CD4-positive, alpha-beta memory T cell (primary cell): ENCODE measurements at places on chromosomes 5 and 9.

GRCh38 chr5:38803246-38803645 lies 42.6 kb upstream of the OSMR start:
- DNase-seq: no peak

GRCh38 chr5:73174100-73174815 lies 1.3 kb downstream of the TMEM174 start:
- no peak for DNase-seq

DNA sequence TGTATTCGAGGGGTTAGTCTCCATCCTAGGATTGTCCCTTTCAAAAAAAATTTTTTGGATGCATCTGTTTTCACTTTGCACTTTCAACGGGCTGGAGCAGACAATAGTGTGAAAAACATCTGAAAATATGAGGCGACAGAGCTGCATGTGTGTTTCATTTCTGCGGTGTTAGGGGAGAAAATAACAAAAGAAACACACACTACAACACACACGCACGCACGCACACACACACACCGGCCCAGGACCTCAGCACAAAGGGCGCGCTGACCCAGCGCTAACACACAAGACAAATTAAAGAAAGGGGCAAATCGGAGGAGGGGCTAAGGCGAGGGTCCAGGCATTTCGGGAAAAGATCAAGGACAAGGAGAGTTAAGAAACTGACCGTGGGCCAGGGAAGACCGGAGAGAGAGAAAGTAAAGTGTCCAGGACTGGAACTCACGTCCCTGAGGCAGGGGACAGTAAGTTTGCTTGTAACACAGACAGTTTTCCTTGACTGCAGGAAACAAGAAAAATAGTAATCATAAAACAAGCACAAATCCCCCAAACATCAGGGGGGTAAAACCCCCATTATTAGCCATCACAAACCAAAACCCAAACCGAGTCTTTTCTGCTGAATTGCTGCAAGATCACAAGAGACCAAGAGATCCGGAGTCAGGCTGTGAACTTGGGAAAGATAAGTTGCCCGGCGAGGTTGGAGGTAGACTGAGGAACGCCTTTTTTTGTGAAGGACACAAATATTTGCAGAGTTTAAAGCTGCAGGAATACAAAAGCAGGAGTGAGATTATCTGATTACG lies 302.1 kb downstream of the PARP8 start:
- DNase-seq: no peak

GRCh38 chr9:109241207-109241606 lies 74.2 kb upstream of the FRRS1L start:
- no peak for DNase-seq

- DNase-seq: peak; percentile 74
Observed at GRCh38 chr9:104743376-104743985, 4.0 kb upstream of the NIPSNAP3A start.

GRCh38 chr9:137793196-137793841 lies 84.3 kb upstream of the CACNA1B start:
- DNase-seq: no peak

DNA sequence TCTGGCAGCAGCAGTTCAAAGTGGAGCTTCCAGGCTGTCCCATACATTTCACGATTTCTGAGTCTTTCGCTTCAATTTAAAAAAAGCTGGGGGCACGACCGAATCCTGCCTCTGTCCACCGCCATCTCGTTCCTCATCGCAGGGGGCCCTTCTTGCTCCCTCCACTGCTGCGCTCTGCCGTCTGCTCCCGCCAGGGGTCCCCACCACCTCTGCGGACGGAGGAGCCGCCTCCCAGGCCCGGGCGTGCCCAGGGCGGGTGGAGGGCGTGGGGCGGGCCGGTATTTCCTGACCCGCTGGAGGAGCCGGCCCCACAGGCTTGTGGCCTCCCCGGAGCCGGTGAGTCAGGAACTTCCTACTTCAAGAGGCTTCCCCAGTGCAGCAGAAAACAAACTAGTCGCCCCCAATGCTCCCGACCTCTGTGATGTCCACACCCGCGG lies 50.4 kb downstream of the USP20 start:
- peak; percentile 90 for DNase-seq

- no peak for DNase-seq
Observed at GRCh38 chr5:172765766-172766286, 5.2 kb downstream of the DUSP1 start.

- DNase-seq: no peak
Observed at GRCh38 chr5:137415231-137415681, 83.9 kb downstream of the SPOCK1 start.

GRCh38 chr5:167861129-167861927 lies 430.1 kb upstream of the WWC1 start:
- DNase-seq: no peak

DNA sequence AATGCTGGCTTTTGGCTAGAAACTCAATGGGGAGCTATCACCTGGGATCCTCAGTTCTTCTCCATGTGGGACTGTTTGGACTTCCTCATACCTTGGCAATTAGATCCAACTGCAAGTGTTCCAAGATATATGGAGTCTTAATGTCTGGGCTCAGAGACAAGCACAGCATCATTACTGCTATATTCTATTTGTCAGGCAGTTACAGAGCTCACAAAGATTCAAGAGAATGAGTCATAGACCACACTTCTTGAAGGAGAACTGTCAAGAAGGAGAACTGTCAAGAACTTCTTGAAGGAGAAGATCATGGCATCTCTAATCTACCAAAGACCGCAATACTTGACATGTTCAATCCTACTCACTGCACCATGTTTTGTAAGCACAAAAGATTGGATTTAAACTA lies 106.8 kb upstream of the NREP start:
- no peak for DNase-seq

- no peak for DNase-seq
Observed at GRCh38 chr5:84568171-84568570, 183.5 kb upstream of the EDIL3 start.

GRCh38 chr9:33988219-33988890 lies 60.3 kb downstream of the UBAP2 start:
- DNase-seq: no peak

DNA sequence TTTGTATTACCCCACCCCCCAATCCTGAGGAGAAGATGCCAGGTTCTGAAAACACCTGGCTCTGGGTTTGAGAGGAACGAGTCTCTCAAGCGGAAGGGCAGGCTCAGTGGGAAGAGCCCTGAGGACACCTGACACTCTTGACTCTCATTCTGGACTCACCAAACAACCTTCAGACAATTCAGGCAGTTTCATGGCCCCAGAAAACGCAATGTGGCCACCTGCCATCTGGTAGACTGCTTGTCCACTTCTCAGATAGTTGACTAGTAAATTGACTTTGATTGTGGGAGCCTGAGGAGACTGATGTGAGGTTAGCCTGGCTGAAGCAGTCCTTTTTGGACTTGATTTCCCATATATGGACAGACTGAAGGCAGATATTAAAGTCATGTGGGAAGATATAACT lies 117.5 kb upstream of the FSTL4 start:
- DNase-seq: no peak

DNA sequence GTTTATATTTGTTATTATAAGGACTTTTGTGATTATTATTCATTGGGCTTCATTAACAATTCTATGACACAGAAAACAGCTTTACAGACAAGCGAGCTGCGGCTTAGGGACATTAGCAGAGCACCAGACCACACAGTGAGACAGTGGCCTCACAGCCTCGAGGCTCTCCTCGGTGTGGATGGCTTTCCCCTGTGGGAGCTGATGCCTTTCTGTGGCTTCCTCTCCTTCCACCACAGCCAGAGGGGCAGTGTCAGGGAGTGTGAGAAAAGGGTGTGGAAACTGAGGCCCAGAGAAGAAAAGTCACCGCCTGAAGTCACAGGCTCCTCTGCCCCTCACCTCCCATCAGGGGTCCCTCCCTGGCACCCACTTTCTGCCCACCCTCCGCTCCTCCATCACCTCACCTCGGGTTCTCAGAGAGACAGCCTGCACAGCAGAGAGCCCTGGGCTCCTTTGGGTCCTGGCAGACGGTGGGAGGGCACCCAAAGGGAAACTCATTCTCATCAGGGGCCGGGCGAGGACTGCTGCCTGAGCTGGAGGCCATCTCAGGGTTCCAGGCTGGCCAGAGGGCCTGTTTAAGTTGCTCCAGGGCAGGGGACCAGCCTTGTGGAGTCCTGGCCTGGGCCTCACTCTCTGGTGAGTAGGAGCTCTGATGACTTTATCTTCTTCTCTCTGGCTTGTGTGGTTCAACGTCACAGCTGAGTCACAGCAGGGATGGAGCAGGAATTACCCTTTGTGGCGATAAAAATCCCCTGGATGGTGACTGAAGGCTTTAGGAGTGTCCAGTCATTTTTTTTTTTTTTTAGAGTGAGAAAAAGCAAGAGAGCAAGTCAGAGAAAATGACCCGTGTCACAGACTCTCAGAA lies 830 bp downstream of the TRAF1 start:
- DNase-seq: peak; percentile 62

DNA sequence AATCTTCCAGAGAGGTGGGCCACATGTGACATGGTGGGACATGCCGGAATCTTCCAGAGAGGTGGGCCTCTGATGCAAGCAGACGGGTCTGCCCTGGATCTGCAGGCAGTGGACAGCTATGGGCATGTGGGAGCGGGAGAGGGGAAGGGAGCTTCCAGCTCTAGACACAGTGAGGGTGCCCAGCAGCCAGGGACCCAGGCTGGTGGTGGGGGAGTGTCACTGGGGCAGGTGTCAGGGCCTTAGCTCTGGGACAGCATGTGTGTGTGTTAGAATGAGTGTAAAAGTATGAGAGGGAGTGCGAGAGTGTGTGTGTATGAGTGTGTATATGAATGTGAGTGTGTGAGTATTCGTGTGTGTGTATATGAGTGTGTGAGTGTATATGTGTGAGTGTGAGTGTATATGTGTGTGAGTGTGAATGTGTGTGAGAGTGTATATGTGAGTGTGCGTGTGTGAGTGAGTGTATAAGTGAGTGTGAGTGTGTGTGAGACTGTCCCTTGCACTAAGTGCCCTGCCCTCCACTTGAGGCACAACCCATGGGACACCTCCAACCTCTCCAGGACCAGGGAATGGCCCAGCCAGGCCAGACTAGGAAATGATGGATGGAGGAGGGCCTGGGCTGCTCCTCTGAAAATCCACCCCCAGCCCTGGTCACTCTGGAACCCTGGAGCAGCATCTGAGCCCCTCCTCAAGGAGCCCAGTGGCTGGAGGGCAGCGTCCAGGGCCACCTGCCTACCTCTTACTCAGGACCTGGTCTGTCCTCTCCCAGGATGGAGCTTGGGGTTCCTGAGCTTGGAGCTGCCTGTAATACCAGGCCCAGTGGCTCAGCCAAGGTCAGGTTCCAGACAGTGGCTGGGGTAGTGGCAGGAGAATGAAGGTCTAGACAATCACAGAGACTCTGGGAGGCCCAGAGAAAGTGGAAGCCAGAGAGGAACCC lies 122.2 kb downstream of the C9orf50 start:
- peak; percentile 30 for DNase-seq

DNA sequence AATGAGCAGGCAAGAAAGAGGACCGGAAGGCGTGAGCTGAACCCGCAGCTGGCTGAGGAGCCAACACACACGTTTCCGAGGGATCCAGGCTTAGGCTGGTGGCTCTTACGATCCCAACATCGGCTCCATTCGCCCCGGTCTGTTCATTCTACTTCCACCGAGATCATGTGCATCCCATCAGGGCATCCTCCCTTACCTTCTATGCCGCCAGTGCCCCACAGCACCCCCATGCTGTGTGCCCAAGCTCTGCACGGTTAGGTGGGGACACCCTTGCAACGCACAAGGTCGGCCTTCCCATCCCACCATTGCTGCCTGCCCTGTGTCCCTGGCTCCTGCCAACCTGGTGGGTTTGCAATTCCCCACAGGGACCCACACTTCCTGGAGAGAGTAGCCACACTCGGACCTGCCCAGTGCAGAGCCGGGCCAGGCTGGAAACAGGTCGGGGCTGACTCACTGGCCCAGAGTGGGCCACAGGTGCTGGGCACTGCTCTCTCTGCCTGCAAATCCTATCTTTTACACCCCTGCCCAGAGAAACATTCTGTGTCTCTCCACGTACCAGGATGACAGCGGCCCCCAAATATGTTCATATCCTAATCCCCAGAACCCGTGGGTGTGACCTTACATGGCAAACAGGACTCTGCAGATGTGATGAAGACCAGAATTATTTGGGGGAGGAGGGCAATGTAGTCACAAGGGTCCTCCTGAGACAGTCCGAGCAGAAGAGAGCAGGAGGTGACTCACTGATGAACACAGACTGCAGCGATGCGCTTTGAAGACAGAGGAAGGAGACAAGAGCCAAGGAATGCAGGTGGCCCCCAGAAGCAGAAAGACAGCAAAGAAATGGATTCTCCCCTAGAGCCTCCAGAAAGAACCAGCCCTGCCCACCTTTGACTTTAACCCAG lies 182.2 kb downstream of the AUH start:
- no peak for DNase-seq

GRCh38 chr5:77003246-77003645 lies 27.0 kb upstream of the AGGF1 start:
- no peak for DNase-seq

- no peak for DNase-seq
Observed at GRCh38 chr5:181133610-181134231, 2.8 kb upstream of the OR2V1 start.

- no peak for DNase-seq
Observed at GRCh38 chr9:123225995-123226394, 42.4 kb downstream of the STRBP start.

- no peak for DNase-seq
Observed at GRCh38 chr9:112169368-112169767, 5.7 kb downstream of the SUSD1 start.

GRCh38 chr9:3835393-3835792 lies 309.6 kb upstream of the RFX3 start:
- DNase-seq: no peak

- no peak for DNase-seq
Observed at GRCh38 chr9:69380811-69381210, 55.8 kb downstream of the ENTREP1 start.

- DNase-seq: no peak
Observed at GRCh38 chr5:168875832-168876231, 296.7 kb upstream of the PANK3 start.

- DNase-seq: no peak
Observed at GRCh38 chr9:119453490-119453911, 84.3 kb upstream of the BRINP1 start.

DNA sequence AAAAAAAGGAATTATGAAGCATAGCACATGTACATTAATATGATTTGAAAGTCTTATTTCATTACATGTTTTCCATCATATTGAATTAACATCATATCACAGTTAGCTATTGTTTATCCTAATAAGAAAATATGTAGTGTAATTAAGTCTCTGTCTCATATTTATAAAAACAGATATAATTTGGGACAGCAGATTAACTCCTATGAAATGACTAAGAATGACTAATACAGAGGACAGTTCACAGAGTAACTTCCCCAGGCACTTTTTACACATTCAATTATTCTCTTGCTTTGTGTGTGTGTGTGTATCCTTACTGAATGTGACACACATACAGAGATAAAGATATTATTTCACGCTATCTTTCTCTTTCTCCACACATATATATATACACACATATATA lies 2400.9 kb upstream of the C9orf72 start:
- no peak for DNase-seq

DNA sequence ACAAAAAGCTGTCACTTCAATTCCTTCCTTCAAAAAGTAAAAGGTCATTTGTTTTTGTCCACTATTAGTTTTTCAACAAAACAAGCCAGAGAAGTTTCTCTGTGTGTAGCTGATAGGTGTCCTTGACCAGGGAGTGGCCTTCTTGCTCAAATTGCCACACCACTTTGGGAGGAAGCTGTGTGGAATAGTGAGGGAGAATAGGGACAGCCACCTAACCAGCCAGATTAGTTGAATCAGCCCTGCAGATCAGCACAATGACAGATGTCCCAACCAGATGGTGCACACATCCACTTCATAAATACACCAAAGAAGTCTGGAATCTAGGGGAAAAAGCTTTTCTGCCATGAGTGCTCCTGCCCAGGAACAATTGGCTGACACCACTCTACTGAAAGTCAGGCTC lies 37.2 kb downstream of the NREP start:
- DNase-seq: no peak

GRCh38 chr5:137096149-137097103 lies 402.7 kb downstream of the SPOCK1 start:
- no peak for DNase-seq

- DNase-seq: no peak
Observed at GRCh38 chr9:87137718-87138117, 190.4 kb upstream of the GAS1 start.
